Femur (tissue), 1 donor: ENCODE measurements at places on chromosomes 3 and 15.

GRCh38 chr15:49737127-49737526, 116.3 kb downstream of the DTWD1 start:
- no peak for DNase-seq

DNA sequence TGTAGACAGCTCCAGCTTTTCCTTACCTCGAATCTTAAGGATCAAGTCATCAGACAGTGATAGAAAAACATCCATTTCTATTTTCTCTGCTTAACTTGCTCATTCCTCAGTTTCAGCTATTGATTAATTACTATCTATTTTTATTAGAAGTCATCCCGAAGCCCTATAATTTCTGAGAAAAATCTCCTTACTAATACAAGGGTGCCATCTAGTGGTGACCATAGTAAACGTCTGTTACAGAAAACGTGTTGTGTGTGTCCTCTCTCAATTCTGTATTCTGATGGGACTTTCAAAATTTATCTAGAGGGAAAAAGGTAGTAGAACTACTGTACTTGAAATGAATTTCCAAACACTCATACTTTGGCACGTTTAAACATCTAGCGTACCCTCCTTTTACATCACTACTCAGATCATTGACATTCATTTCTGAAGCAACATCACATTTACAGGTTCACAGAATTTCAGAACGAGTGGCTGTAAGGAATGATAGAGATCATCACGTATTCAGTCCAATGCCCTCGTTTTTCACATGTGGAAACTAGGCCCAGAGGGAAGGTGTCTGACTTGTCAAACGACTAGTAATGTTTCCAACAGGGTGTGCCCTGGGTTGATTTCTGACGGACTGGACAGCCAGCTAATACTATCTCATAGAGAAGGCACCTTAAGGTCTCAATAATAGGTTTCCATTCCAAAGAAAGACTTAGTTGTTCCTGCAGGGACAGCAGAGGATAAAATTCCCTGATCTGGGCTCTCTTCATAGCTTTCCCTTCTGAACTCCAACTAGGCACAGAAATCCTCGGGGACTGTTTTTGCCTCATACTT, 25.6 kb downstream of the HACD2 start:
- no peak for DNase-seq

DNA sequence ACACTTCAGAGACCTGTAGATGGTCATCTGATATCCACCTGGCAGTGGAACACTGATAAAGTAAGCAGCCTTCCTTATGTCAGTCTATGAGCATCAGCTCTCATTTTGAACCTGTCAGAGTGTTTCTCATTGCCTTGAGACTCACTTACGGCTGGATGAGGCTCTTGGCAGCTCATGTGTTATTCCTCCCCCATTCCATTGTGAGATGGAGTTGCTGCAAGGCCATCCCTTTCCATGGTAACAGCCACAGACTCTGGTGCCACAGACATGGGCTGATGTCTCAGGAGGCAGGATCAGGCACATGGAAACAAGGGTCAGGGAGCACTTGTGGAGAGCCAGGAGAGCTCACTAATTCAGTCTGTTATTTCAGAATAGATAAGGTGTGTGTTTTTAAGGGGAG, 11.9 kb downstream of the KCNAB1 start:
- DNase-seq, result no peak

- peak; percentile 51 for DNase-seq
Measured at GRCh38 chr3:122993124-122993978, 34.2 kb downstream of the SEMA5B start.

- no peak for DNase-seq
Measured at GRCh38 chr3:146078031-146078430, 83.0 kb downstream of the PLOD2 start.

- peak; percentile 37 for DNase-seq
Measured at GRCh38 chr3:176867681-176868663, 329.3 kb downstream of the TBL1XR1 start.

DNA sequence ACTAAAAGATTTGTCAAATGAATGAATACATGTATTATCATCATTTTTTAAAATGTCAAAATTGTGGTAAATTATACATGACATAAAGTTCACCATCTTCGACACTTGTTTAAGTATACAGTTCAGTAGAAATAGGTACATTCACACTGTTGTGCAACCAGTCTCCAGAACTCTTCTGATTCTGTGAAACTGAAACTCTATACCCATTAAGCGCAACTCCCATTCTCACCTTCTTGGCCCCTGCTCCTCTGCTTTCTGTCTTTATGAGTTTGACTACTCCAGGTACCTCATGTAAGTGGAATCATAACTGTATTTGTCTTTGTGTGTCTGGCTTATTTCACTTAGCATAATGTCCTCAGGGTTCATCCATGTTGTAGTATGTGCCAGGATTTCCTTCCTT, 50.1 kb upstream of the KBTBD8 start:
- DNase-seq, result no peak

DNA sequence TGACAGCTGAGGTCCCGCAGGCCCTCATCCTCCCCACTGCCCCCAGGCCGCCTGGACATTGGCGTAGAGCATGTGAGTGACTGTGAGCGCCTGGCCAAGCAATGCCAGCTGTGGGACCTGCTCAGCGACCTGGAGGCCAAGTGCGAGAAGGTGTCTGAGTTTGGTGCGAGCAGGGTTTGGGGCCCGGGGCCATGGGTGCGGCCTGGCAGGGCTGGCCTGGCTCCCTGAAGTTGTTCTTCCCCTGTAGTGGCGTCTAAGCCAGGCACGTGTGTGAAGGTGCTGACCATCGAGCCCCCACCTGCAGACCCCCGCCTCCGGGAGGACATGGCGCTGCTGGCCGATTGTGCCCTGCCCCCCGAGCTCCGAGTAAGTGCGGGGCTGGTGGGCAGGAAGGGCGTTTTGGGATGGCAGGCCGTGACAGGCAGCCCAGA, 4.2 kb downstream of the ABTB1 start:
- DNase-seq, result peak; percentile 16

DNA sequence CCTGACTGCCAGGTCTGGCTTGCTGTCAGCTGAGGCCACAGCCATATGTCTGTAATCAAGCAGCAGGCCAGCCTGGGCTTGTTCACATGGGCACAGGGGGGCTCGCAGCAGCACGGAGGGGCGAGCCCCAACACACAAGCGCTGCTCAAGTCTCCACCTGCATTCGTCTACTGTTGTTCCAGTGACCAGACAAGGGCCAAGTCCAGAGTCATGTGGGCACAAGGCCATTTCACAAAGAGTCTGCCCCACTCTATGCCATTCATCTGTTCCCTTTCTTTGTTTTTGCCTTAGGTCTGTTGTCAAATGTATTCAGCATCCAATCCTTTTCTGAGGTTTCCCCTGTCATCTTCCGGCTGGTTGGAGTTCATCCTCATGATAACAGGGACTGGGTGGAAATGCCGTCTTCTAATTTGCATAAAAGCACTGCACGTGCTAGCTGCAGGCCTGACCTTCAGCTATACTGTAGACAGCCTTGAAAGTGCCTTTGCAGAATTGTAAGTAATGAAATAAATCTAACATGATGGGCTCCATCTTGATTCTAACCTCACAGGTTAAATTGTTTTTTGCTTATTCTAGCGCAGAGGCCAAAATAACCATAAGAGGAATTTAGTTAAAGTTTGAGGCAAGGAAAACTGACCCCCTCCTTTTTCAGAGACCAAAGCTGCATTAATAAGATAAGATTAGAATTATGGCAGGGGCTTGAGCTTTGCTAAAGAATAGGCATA, 28.6 kb upstream of the KBTBD12 start:
- DNase-seq, result no peak

DNA sequence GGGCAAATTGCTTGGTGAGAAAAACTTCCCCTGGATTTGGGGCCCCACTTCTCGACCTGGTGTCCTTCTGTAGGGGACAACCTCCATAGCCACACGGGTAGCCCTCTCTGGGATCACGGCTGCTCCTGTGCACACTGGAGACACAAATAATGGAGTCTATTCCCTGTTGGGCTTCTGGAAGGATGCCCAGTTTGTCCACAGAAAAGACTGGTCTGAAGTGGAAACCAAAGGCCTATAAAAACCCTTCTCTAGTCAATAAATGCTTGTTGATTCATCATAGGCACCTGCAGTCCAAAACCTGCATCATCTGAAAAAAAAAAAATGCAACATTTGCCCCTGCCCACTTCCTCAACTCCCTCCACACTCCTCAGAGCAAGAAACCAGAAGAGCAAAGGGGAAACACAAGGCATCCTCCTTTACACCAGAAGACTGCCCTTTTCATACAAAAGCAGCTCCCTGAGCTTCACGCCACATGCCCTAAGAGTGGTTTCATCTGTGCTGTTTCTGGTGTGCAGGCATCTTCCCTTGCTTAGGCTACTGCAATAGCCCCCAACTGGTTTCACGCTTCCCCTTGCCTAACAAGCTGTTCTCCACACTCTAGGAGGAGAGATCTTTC, 36.3 kb downstream of the SRGAP3 start:
- no peak for DNase-seq

- no peak for DNase-seq
Measured at GRCh38 chr3:86782866-86783265, 208.1 kb downstream of the VGLL3 start.

GRCh38 chr3:20401253-20401652, 215.2 kb upstream of the SGO1 start:
- DNase-seq, result no peak

- peak; percentile 45 for DNase-seq
Measured at GRCh38 chr3:180870008-180870699, 42.3 kb upstream of the FXR1 start.

DNA sequence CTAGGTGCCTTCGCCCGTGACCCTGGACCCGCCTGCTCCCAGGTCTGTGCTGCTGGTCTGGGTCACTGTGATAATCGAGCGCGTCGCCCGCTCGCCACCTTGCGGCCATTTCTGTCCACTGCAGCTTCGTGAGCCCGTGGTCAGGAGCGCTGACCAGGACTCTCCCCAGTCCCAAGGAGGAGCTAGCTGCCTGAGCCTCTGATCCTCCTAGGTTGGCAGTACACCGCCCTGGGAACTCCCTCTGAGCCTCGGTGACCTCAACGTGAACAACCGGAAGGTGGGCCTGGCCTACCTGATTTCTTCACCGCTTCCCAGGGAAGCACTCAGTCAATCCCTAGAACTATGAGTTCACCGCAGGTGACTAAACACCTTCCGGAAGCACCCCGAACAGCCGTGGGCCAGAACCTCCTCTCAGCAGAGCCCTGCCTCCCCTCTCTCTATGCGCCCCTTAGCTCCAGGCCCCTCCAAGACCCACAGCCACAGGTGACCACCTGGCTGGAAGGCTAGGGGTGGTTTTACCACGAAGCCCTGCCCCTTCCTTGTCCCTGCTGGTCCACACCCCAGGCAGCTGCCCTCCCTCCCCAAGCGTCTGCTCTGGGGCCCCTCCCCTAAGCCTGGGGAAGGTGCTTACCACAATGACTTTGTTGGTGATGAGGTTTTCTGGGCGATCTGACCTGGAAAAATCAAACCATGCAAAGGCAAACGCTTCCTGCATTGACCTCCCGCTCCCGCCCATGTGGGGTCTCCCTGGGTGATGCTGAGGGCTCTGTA, 9.7 kb downstream of the PLA2G4D start:
- peak; percentile 75 for DNase-seq

DNA sequence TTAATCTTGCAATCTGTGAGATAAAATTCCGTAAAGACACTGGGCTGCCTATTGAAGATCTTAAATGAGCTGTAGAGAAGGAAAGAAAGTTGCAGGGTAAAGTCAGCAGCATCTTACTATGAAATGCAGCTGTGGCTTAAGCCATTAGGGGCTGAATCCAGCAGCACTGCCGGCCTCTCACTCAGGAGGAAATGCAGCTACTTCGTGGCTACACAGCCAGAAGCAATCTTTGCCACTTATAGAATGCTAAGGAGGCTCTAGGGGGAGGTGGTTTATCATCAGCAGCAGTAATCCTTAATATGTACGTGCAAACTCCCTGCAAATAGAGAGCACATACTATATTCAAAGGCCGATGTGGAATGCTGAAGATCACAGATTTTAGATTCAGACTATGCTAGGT, 19.1 kb upstream of the MCTP2 start:
- no peak for DNase-seq

DNA sequence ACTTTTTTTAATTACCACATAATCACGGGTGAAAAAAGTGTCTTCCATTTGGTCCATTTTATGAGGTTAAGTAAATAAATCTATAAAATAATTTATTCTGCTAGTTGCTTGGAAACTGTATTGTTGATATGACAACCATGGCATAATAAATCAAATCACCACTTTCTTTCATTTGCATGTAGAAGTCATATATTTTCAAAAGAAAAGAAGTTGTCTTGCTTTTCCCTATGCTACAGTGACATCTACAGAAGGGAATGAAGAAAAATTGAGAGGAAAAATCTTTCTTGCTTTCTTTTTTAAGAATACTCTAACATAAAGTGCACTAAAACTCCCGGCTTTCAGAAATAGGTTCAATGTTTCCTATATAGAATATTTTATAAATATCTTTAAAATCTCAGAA, 228.5 kb downstream of the ZBBX start:
- no peak for DNase-seq

DNA sequence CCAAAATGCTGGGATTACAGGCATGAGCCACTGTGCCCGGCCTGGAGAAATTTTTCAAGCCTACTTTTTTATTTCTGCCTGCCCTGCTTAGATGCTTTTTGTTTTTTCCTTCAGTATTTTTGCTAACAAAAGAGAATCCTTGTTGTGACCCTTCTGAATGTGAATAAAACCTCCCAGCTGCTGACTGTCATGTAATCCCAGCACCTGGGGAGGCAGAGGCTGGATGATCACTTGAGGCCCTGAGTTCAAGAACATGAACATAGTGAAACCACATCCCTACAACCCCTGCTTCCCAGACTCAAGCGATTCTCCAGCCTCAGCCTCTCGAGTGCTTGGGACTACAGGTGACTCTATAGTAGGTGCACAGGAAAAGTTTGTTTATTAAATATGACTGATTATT, 84.9 kb downstream of the SOX2 start:
- no peak for DNase-seq

DNA sequence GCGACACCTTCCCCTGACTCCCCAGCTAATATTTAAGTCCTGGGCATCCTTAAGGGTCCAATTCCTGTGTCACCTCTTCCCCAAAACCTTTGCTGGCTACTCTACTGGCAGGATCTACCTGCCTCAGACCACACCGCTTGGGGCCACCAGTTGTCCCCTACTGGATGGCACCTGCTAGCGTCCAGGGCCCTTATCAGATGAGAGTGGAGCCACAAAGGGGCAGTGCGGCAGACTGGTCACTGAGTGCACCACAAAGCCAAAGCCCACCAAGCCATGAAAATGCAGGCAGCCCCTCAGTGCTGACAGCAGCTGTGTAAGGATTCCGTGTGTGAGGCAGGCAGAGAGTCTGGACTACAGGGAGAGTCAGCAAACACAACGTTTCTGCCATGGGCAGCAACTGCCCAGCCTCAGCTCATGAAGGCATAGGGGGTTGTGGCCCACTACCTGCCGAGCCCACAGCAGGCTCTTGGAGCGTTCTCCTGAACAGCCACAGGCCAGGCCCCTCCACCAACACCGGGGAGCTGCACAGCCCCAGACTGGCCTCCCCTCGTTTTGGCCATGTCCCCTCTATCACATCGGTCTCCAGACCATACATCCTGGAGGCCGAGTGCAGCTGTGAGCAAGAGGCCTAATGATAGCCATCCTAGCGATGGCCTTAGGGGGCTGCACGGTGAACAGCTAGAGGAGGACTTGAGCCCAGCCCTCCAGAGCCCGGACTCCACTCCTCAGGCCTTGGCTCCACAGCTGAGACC, 32.3 kb downstream of the ALDH1L1 start:
- no peak for DNase-seq
